ENCODE measurements at places on chromosomes 13 and 19. TPM values are rescaled to one million over a fixed set of nuclear protein-coding genes. Genes with fewer than 3 reads are reported as not detected.

DNA sequence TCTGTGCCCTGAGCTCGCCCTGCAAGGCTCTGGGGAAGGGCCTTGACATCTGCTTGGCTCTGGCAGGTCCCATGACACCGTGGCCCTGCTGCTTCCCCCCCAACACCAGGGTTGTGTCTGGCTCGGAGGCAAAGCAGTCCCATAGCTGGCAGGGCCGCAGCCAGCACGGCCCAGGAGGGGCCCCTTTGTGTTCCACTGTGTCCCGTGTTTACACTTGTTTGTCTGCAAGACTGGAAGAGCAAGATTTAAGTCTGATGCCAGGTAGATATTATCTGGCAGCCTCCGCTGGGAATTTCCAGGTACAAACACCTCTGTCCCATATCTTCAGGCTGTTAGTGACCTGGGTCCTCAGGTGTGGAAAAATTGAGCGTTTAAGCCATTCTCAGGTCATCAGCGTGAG lies 44.3 kb downstream of the MCF2L start:
- H3K36me3 ChIP-seq: peaks cover 42% of the 10 kb centered on the region
- peaks cover 11% of the 10 kb centered on the region for H3K4me1 ChIP-seq
- no peak overlapping the region for H3K27ac ChIP-seq
- DNase-seq: no peak
- no peak overlapping the region for H3K4me3 ChIP-seq
- H3K27me3 ChIP-seq: no peaks in the 10 kb centered on the region

Gene ZNF440
- total RNA-seq: 6.4 TPM

Gene POU2F2
- total RNA-seq: 0.52 TPM

Gene ARHGAP33
- total RNA-seq: 3.3 TPM

DNA sequence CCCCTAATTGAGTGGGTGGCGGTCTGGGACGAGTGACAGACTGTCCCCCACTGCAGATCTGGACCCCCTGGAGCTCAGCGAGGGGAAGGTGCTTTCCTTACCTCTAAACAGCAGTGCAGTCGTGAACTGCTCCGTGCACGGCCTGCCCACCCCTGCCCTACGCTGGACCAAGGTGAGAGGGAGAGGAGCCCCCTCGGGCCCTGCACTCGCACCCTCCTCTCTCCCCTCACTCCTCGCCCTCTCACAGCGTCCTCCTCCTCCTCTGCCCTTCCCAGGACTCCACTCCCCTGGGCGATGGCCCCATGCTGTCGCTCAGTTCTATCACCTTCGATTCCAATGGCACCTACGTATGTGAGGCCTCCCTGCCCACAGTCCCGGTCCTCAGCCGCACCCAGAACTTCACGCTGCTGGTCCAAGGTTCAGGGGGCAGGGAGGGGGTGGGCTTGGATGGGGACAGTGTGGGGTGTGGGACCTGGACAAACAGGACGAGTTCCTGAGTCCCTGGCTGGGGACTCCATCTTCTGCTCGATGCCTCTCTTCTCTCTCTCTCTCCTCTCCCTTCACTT lies 9.6 kb downstream of the BCAM start:
- no peaks in the 10 kb centered on the region for H3K27me3 ChIP-seq
- DNase-seq: no peak
- peaks cover 14% of the 10 kb centered on the region for H3K4me1 ChIP-seq
- H3K27ac ChIP-seq: no peak overlapping the region

Gene ANKLE1
- 1.4 TPM for total RNA-seq

DNA sequence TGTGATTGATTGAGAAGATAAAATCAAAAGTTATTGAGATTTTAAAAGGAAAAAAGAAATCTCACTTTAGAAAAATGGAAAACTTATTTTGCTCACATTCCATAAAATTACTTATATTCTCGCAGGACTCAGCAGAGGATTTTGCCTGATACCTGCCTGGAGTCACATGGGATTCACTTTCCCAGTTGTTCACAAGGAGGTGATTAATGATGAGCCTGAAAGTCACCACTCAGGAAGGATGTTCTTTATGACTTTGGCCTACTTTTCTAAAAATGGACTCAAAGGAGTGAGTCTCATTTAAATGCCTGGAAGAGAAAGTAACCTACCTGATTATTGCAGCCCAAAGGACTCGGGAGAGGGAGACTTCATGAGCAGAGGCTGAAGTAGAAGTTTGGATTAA lies 34.5 kb upstream of the FAM216B start:
- H3K36me3 ChIP-seq: no peaks in the 10 kb centered on the region
- no peak overlapping the region for H3K4me3 ChIP-seq
- H3K27me3 ChIP-seq: no peaks in the 10 kb centered on the region
- H3K27ac ChIP-seq: no peak overlapping the region

GRCh38 chr13:27791146-27791900 lies 960 bp upstream of the GSX1 start:
- no peaks in the 10 kb centered on the region for H3K36me3 ChIP-seq
- no peak for DNase-seq

- no peak overlapping the region for H3K27ac ChIP-seq
- no peaks in the 10 kb centered on the region for H3K27me3 ChIP-seq
- no peak overlapping the region for H3K4me3 ChIP-seq
- no peak for DNase-seq
- H3K4me1 ChIP-seq: no peaks in the 10 kb centered on the region
Observed at GRCh38 chr19:50520822-50521465, 7.2 kb upstream of the ASPDH start.

DNA sequence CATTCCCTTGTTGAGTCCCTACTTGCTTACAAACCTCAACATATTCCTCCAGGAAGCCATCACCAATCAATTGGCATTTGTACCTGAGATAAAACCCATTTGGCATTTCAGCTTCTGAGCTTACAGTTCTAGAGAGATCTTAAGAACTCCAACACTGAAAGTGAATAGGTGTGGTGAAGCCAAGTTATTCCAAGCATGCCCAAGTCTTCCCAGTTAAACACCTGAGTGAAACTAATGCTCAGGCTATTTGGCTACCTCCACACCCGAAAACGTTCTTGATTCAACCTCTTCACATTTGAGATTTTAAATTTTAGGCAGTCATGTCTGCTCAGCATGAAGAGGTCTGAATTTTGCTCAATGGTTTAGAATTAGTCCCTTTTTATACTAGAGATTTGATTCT lies 2.5 kb upstream of the SCEL start:
- no peaks in the 10 kb centered on the region for H3K36me3 ChIP-seq
- no peak overlapping the region for H3K4me3 ChIP-seq
- no peak overlapping the region for H3K27ac ChIP-seq
- no peaks in the 10 kb centered on the region for H3K4me1 ChIP-seq
- H3K27me3 ChIP-seq: no peaks in the 10 kb centered on the region

- H3K4me3 ChIP-seq: no peak overlapping the region
- no peaks in the 10 kb centered on the region for H3K36me3 ChIP-seq
- no peaks in the 10 kb centered on the region for H3K27me3 ChIP-seq
- peak overlapping the region; percentile 39 for H3K27ac ChIP-seq
- DNase-seq: no peak
Observed at GRCh38 chr13:76711550-76712182, 174.5 kb downstream of the KCTD12 start.

Gene CD209
- total RNA-seq: 4.0 TPM

Gene FARP1
- 48.1 TPM for total RNA-seq

DNA sequence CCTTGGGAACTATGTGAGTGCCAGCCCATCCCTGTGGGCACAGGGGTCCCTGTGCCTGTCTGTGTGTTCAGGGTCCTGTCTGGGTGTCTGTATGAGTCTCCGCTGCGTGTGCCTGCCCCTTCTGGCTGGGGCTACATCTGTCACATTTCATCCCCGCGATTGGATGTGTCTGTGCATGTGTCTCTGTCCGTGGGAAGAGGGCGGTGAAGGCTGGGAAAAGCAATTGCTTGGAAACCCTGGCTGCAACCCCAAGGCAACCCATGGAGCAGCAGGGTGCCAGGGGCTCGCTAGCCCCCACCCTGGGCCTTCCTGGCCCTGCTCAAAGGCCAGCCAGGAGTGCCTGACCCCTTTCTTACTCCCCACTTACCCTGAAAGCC lies 1.4 kb downstream of the MAG start:
- no peaks in the 10 kb centered on the region for H3K36me3 ChIP-seq
- DNase-seq: no peak
- H3K27me3 ChIP-seq: no peaks in the 10 kb centered on the region
- H3K27ac ChIP-seq: no peak overlapping the region
- no peak overlapping the region for H3K4me3 ChIP-seq

Gene AP1M1
- 89.8 TPM for total RNA-seq

GRCh38 chr19:45863335-45863839 lies 440 bp upstream of the SYMPK start:
- H3K27me3 ChIP-seq: peaks cover 31% of the 10 kb centered on the region
- H3K4me3 ChIP-seq: peak overlapping the region; percentile 94
- peak overlapping the region; percentile 97 for H3K27ac ChIP-seq
- H3K36me3 ChIP-seq: peaks cover 15% of the 10 kb centered on the region
- no peak for DNase-seq

GRCh38 chr19:29528350-29528945 lies 2.7 kb downstream of the VSTM2B start:
- H3K4me1 ChIP-seq: peaks cover 56% of the 10 kb centered on the region
- H3K4me3 ChIP-seq: peak overlapping the region; percentile 44
- no peaks in the 10 kb centered on the region for H3K36me3 ChIP-seq
- no peak overlapping the region for H3K27ac ChIP-seq
- peaks cover 6% of the 10 kb centered on the region for H3K27me3 ChIP-seq
- DNase-seq: no peak

Gene IGFL4
- total RNA-seq: not detected

DNA sequence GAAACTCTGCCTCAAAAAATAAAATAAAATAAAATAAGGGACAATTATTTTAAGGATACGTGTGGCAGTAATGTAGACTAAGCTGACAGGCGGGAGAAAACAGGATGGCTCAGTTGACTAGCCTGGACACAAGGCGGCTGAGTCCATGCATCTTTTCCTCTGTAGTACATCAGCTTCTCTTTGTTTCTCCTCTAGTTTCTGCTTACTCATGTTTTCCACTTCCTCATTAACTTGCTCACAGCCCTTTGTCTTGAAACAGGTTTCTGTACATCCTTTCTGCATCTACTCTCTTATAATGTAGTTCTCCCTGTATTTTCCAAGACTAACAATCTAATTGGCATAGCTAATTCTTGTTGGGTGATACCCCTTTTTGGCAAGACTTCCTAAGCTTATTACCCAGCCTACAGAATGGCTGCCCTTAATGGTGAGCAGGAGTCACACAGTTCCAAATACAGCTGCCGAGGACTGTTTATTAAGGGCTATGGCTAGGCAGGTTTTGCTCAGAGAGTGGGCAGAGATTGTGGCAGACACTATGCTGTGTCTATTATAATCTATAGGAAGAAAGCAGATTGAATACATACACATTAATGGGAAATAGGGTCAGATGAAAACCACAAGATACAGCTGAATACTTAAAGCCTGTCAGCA lies 58.7 kb upstream of the KLF5 start:
- H3K27ac ChIP-seq: no peak overlapping the region
- no peaks in the 10 kb centered on the region for H3K27me3 ChIP-seq
- H3K4me3 ChIP-seq: no peak overlapping the region
- H3K4me1 ChIP-seq: no peaks in the 10 kb centered on the region
- peaks cover 4% of the 10 kb centered on the region for H3K36me3 ChIP-seq
- no peak for DNase-seq

DNA sequence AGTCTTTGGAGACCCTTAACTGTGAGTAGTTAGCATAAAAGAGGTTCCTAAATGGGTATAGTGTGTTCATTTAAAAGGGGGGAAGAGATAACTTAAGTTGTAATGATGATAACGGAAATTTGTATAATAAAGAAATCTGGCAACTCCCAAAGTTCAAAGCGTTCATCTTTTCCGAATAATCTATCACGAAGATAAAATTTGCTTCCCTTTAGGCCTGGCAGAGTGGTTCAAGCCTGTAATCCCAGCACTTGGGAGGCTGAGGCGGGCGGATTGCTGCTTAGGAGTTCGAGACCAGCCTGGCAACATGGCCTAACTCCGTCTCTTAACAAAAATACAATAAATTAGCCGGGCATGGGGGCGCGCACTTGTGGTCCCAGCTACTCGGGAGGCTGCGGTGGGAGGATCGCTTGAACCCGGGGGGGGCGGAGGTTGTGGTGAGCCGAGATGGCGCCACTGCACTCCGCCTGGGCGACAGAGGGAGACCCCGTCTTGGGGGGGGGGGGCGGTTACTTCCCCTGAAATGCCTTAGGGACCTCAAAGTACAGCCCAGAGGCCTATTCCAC lies 934 bp downstream of the N4BP2L2 start:
- H3K27ac ChIP-seq: peak overlapping the region; percentile 91
- DNase-seq: no peak
- H3K27me3 ChIP-seq: no peaks in the 10 kb centered on the region
- H3K36me3 ChIP-seq: peaks cover 13% of the 10 kb centered on the region
- H3K4me3 ChIP-seq: peak overlapping the region; percentile 81

Gene CDX2
- total RNA-seq: 0.17 TPM

DNA sequence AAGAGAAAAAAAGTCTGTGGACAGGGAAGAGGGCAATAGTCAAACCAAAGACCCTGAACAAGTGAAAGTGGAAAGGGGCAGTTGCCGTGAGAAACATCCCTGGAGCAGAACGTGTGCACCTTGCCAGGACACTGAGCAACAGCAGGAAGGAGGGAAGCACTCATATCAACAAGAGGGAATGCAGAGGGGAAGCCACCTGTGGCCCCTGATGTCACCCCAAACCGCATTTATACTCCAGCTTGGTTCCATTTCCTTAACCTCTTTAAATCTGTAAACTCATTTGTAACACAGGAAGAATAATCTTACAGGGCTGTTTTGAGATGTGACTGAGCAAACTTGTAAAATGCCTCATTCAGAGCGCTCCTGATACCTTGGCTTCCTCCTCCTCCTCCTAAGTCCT lies 698.8 kb downstream of the DIAPH3 start:
- H3K4me3 ChIP-seq: no peak overlapping the region
- no peaks in the 10 kb centered on the region for H3K27me3 ChIP-seq
- H3K4me1 ChIP-seq: no peaks in the 10 kb centered on the region
- H3K27ac ChIP-seq: no peak overlapping the region
- no peak for DNase-seq

DNA sequence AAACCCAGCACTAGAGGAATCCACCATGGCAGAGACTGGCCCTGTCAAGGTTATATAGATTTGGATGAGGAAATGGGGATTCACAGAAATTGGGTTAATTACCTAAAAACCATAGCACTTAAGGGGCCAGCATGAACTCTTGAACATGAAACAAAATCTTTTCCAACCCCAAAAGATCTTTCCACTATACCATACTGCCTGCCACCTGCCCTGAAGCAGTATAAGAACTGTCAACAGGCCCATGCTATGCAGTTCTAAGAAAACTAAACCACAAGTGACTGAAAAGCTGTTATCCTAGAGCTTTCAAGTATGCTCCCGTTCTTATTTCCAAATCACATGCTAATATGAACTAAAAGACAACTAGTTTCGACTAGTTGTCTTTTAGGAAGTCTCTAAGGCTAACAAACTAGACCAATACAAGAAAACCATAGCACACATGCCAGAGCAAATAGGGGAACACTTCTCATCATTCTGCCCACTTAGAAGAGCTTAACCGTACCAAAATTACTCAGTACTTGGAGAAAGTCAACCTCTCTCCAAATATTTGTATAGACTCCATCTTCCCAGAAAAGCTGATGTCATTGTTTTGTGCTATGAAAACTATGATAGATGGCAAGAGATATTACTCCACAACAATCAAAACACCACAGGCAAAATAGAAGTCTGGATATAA lies 27.5 kb downstream of the HSPH1 start:
- no peak for DNase-seq
- peaks cover 35% of the 10 kb centered on the region for H3K36me3 ChIP-seq
- no peaks in the 10 kb centered on the region for H3K27me3 ChIP-seq

- no peaks in the 10 kb centered on the region for H3K36me3 ChIP-seq
- no peak for DNase-seq
- H3K27ac ChIP-seq: no peak overlapping the region
- H3K4me3 ChIP-seq: no peak overlapping the region
- no peaks in the 10 kb centered on the region for H3K4me1 ChIP-seq
Observed at GRCh38 chr13:69324090-69324886, 783.3 kb upstream of the ATXN8OS start.

Gene CD79A
- total RNA-seq: not detected

Gene ZSCAN22
- 2.9 TPM for total RNA-seq

GRCh38 chr13:22061806-22062391 lies 391.0 kb downstream of the FGF9 start:
- no peaks in the 10 kb centered on the region for H3K36me3 ChIP-seq
- H3K4me1 ChIP-seq: no peaks in the 10 kb centered on the region
- H3K4me3 ChIP-seq: no peak overlapping the region
- peak; percentile 87 for DNase-seq

Gene ZNF433
- 3.0 TPM for total RNA-seq
